Activated T-cell treated with anti-CD3 and anti-CD28 coated beads for 1 hour (primary cell): ENCODE measurements at places on chromosomes 11 and 22.

DNA sequence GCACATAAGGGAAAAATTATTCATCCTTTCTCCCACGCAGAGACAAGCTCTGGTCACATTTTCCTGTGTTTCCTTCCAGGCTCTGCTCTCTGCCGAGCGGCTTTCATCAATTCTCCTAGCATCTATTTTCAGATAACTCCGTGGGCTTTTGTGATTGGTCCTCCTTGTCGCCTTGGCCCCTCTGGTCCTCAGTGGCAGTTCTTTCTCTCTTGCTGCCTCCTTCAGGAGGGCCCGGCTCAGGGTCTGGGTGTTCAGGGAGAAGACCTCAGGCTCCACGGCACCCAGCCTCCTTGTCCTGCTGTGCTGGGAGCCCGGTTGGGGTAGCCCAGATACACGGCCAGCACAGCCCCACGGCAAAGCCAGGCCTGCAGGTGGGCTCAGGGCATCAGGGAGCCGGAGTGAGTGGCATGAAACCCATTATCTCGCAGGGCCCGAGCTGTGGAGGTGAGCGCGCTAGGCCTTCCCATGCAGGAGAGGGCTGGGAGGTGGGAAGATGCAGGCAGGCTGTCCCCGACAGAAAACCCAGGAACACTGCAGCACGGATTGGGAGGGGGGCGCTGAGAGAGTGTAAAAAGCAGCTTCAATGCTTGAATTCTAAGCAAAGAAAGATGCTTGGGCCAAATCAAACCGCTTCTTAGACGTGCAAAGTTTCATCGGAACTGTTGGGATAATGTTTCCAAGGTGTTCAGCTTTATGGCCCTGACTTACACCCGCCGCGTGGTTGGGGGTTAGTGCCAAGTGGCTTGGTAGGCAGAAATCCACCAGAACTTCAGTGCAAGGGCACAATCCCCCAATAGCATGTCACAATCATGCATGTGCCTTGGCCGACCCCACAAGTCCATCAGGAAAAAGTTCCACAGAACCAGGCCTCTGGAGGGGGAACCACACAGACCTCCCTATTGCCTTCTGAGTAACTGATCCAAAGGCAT is 81.9 kb upstream of the WNT7B start:
- DNase-seq, result no peak

DNA sequence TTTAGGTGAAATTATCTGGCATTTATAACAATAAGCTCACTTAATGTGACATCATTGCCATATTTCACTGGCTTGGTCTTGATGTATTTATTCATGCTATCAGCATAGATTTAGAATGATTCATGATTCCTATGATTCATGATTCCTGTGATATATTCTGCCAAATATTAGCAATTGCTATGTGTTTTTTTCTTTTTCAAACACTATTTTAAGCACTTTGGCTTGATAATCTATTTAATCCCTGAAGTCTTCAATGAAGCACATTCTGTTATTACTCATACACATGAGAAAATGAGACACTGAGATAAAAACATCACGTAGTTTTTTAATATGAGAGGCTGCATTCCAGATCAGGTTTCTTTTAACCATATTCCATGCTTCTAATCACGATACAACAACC is 78.5 kb downstream of the LUZP2 start:
- no peak for DNase-seq

DNA sequence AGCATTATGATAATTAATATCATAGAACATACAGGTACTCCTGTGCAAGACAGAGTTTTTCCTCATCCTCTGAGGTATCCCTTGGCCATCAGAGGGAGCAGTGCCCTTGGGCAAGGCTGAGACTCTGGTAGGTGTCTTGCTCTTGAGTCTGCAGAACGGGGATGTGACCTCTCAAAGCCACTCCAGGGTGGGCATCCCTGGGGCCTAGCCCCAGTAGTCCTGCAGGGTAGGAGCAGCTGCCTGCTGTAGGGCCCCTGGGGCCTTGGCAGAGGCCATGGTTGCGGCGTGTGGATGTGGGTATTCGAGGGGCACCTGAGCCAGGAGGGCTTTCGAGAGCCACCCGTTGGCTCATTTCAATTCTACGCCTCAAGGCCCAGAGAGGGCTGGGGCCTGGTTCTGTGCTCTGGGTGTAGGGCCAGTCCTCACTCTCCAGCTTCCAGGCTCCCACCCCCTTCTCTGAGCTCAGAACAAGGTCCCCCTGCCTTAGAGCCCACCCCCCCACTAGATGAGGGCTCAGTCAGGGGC is 7.7 kb upstream of the OMP start:
- no peak for DNase-seq

- no peak for DNase-seq
Measured at GRCh38 chr11:110338684-110339083, 42.3 kb upstream of the RDX start.

DNA sequence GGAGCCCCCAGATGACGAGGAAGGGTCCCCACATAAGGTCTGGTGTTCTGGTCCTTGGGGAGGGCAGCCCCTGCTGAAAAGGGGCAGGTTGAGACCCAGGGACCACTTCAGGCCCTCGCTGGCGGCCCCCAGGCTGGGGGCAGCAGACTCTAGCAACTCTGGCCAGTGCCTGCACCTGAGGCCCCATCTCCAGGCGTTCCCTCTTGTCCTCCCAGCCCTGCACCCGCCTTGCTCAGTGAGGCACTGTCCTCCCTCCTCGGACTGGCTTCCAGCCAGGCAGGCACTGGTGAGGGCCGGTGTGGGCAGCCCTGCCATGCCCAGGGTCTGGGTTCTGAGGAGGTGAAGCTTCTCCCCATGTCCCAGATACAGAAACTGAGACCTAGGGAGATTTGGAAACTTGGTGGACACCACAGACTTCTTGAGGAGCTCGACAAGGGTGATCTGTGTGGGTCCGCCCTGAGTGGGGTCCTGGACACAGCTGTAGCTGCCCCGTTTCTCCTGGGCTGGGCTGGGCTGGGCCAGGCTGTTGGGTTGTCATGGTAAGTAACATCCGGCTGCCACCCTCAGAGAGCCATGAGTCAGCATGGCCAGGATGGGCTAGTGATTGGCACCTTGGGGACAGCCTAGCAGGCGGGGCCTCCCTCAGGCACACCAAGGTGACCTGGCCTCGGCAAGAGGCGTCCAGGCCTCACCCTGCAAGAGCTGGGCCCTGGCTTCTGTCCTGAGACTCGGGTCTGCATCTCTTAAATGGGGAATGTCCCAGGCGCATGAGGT is 11.1 kb upstream of the PHLDA2 start:
- no peak for DNase-seq

DNA sequence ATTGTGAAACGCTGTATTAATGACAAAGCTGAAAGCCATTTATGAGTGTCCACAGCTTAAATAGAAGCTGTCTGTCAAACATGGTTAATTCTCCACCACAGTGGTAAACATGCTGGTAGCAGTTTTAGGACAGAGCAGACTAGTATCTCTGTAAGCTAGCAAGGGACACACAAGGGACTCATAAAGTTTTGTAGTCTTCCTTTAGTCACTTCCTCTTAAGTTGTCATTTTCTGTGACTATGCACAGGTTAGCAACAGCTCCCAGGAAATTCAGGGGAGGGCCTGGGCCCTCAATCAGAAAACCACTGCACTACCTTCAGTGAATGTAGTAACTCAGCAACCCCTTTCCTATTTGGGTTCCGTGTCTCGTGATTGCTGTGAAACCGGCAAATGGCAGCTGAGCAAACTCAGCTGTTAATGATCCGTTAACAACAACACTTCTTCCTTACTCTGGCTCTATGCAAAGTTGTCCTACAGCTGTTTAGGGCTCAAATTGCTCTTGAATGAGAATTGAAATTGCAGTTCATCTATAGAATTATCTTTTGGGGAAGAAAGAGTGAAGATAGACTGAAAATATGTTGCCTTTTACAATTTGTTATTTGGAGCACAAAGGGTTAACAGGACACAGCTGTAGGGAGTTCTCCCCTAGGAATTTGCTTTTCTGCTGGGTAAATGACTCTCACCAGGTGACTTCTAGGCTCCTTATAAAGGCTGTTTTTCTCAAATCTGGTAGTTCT is at the start of gene MMP26:
MMP26 (plus strand) TSS at position 731 of the 736 bp plus-strand sequence.
- DNase-seq, result no peak

- DNase-seq, result no peak
Measured at GRCh38 chr22:24601217-24602104, 1.5 kb upstream of the GGT1 start.

GRCh38 chr22:42341779-42342178 is 71.3 kb upstream of the TCF20 start:
- DNase-seq, result no peak

DNA sequence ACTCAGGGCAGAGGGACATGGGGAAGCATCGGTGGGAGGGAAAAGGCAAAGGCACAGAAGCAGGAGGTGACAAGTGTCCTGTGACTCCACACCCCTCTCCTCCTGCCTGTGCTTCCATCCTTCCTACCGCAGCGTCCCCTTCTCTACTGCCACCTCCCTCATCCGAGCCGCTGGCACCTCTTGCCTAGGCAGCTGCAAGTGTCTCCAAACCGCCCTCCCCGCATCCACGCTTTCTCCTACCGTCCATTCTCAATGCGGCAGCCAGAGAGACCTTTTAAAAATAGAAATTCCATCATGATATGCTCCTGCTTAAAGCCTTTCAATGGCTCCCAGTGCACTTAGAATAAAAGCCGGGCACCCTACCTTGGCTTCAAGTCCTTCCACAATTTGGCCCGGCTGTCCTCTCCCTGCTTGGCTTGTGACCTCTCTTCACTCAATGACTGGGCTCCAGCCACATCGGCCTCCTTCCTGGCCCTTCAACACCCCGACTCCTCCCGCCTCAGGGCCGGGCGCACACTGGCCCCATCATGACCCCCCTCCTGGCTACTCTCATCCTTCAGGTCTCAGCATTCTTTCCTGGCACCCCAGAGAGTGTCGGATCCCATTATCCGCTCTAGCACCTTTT is 16.5 kb downstream of the LRRC10B start:
- no peak for DNase-seq

DNA sequence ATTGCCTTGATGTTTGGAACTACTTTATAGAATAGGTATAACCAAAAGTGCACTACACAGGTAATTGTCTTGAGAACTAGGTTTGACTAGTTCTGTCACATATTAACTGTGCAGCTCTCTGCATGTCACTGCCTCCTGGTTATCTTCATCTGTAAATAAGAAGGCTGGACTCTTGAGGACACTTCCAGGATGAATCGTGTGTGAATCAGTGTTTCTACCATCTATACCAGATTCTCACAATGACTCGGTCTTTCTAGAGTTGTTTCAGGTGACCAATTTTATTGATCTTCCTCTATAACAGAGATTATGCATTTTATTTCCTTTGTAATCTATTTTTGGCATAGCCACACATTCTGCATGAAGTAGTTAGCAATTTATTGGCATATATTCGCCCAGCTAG is 1181.0 kb upstream of the TENM4 start:
- DNase-seq, result no peak
